NCI-H2227 treated with DMSO at 0.1 percent for 48 hours (cell line): ENCODE measurements at places on chromosomes 2 and 18.

- DNase-seq, result no peak
Measured at GRCh38 chr2:65215946-65216345, 11.7 kb upstream of the ACTR2 start.

DNA sequence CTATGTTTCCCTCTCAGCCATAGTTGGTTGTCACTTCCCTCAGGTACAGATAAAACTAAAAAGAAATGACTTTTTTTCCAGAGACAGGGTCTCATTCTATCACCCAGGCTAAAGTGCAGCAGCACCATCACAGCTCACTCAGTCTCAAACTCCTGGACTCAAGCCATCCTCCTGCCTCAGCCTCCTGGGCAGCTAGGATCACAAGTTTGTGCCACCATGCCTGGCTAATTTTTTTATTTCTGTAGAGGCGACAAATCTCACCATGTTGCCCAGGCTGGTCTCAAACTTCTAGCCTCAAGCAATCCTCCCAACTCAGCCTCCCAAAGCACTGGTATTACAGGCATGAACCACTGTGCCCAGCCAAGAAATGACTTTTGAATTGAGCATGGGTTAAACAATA lies 8.2 kb downstream of the ROCK2 start:
- DNase-seq, result no peak

- no peak for DNase-seq
Measured at GRCh38 chr2:46568212-46569009, 89.0 kb downstream of the TMEM247 start.

GRCh38 chr2:88036606-88037005 lies 19.0 kb downstream of the KRCC1 start:
- DNase-seq, result no peak

GRCh38 chr2:232846055-232846454 lies 24.0 kb upstream of the SNORC start:
- no peak for DNase-seq

- no peak for DNase-seq
Measured at GRCh38 chr2:110105608-110106467, 9.8 kb downstream of the MALL start.

DNA sequence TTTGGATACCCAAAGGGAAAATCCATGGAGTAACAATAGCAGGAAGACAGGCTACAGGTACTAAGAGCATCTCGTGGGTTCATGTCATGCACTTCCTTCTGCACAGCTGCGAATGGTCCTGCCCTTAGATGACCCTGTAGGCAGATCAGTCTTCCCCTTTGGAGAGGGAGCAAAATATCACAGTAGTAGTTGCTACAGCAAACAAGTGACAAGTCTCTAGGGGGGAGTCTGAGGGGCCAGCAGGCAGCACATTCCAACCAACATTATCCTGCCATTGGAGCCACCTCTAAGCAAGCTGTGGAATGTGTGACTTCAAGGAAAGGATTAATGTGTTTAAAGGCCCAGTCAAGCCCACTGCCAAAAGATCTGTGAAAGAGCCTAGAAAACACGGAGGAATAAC lies 273.2 kb upstream of the PARD3B start:
- no peak for DNase-seq

DNA sequence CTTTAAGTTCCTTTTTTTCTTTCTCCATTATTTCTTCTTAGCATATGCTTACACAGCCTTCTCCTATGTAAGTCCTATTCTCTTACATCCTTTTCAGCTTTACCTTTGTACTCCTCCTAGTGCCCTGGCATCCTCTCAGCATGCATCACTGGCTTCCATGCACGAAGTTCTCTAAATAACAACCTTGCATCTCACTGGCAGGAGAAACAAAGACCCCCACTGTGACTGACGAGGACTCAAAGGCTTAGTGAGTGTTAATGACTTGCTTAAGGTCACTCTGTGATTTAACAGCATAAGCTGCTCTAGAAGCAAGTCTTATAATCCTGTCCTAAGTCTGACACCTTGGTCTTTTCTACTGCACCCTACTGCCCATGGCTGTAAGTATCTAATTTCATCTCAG lies 1236.0 kb upstream of the CELF4 start:
- no peak for DNase-seq

- no peak for DNase-seq
Measured at GRCh38 chr2:108541451-108541850, 7.2 kb downstream of the LIMS1 start.

GRCh38 chr2:206415618-206416243 lies 27.6 kb upstream of the ADAM23 start:
- no peak for DNase-seq

DNA sequence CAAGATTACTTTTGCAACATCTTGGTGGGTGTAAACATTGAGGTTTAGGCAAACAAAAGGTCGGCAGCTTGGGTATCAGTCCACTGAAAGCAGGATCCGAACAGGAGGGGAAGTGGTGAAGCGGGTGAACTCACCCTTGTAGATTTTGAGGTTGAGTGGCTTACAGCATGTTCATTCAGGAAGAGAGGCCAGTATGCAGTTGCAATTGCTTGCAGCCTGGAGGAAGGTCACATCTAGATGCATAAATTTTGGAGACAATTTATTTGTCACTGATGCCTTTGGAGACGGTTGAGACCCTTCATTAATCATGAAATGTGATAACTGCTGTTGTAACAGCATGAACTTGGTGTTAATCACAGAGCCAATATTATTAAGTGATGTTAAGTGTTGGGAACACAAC lies 131.1 kb downstream of the LTBP1 start:
- no peak for DNase-seq
